Neural progenitor cell (in vitro differentiated cells): ENCODE measurements at places on chromosomes 7 and 10.

DNA sequence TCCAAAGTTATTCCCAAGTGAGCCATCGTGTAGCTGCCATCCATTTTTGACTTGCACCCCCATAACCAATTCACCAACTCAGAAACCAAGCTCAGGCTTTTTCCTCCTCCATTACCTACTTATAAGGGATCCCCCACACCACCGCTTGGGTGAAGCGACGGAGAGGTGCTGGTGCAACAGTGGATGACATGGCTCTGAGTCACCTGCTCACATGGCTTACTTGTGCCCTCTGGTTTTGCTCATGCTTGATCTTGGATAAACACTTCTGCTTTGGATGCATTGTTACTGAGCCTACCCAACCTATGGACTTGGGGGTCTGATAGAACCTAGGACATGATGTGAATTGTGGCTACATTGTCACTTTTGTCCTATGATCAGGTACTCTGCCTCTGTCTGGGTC lies 12.0 kb upstream of the AKR1B1 start:
- no peak for DNase-seq

DNA sequence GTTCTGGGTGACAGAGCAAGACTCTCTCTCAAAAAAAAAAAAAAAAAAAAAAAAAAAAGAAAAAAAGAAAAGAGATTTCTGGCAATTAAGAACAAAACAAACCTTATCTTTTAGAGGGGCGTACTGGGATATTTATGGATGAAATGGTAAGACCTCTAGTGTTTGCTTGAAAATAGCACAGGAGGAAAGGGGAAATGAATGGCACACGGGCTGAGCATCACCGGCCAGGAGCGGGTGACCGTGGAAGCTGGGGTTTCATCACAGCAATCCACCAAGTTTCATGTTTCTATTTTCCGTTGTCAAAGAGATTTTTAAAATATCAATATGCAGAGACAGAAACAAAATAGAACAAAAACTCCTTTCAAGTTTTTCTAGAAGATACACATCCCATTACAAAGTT lies 105.6 kb downstream of the SVIL start:
- DNase-seq = no peak

- no peak for DNase-seq
Observed at GRCh38 chr7:78280276-78280675, 481.7 kb downstream of the PHTF2 start.

DNA sequence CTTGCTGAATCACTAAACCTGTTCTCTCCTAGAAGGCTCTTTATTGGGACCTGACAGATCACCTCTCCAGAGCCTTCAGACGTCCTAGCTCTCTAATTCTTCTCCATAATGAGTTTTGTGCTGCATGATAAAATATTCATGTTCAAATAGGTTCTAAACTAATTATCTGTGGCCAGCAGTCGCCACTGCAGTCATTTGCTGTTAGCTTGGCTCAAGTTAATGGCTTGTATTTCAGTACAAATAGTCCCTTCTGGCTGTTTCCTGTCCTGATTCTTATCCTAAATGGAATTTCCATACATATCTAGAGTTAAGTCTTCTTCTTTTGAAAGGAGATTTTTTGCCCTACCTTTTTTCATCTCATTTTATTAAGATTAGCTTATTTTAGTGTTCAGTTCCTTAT lies 303.2 kb downstream of the EXOC4 start:
- DNase-seq = no peak

- no peak for DNase-seq
Observed at GRCh38 chr10:63724922-63725321, 203.7 kb downstream of the REEP3 start.

DNA sequence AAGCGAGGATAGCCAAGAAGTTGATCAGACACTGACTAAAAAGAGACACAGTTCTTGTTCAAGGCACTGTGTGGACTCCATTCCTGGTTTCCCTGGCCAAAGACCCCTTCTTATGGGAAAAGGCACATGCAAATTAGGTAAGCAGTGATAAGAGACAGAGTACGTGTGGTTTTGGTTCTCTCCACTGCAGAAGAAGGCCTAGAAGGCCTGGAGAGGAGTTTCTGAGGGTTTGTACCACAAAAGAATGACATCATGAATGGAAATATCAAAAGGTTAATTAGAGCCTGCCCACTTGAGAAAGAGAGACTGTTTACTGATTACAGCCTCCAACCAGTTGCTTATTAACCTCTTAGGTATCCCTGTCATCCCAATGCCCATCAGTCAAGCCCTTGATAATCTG lies 137.5 kb downstream of the ZNF365 start:
- no peak for DNase-seq

DNA sequence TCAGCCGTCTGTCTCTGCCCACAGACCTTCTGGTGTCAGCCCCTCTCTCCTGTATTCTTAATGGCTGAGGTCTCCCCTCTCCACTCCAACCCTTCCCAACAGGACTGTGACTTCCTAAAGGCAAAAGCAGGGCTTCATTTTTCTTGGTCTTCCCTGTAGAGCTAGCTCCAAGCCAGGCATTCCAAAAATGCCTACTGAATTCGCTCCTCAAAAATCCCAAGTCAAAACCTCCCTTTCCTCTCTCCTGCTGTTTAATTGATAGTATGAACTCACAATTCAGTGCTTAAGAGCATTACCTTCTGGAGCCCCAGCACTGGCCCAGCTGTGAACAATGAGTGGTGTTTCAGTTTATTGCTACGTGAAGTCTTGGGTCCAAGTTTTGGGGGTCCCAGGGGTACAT lies 628.4 kb downstream of the PARD3 start:
- DNase-seq = peak; percentile 57

DNA sequence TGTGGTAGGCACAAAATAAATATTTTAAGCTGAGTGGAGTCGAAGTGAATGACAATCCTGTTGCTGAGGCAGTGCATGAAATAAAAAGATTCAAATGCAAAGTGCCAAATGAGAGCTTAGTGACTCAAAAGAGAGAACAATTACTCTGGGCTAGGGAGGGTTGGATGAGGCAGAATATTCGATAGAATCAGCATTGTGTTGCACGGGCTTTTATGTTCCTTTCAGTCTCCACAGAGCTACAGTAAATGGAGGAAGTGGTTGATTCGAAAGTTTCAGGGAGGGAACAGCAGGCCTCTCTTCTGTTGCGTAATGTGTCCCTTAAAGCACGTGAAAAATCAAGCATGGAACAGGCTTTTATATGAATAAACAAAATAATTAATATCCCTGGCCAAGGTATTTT lies 599.3 kb upstream of the CELF2 start:
- no peak for DNase-seq

DNA sequence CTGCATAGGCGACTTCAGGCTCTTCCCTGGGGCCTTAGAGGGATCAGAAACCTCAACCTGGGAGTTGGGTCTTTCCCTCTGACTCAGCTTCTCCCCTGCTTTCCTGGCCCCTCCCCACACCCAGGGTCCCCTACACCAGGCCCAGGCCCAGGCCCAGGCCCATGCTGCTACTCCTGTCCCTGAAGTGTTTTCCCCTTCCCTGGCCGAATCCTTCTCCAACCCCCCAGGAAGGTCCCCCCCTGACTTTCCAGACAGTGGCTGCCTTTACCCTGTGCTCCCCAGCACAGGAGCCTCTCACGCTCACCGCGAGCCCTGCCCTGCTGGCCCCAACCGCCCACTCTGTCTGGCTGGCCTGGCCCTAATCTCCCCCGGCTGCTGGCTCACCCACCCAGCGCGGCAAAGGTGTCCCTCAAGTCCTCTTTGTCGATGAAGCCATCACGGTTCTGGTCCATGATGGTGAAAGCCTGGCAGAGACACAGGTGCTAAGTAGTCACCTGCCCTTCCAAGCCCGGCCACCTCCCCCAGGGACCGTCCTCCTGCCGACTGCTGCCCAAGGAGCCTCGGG lies 6.4 kb downstream of the MYL10 start:
- DNase-seq = no peak

- DNase-seq = no peak
Observed at GRCh38 chr7:33089142-33089541, 20.1 kb downstream of the RP9 start.

DNA sequence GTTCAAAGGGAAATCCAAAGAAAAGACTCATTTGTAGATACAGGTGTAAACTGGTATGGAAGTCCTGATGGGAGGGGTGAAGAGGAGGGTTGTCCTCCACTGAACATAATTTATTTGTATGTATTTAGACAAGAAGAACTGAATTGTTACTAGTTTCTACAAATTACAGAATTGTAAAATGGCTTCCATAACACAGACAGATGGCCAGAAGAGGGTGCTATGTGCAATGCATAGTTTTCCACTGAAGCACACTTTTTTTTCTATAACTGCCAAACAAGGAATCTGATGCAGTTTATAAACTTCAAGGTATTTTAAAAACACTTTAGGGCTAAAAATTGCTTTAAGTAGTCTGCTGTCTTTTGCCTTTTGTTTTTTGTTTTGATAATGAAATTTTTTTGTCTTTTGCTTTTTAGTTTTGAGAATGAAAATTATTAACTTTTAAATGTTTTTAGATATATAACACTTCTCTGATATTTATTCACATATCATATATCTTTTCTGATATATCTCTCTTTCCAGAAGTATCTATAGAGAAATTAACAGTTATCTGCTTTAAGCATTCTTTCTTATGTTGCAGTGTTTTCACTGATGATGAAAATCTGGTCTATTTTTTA lies 58.5 kb downstream of the PHYHIPL start:
- peak; percentile 60 for DNase-seq

DNA sequence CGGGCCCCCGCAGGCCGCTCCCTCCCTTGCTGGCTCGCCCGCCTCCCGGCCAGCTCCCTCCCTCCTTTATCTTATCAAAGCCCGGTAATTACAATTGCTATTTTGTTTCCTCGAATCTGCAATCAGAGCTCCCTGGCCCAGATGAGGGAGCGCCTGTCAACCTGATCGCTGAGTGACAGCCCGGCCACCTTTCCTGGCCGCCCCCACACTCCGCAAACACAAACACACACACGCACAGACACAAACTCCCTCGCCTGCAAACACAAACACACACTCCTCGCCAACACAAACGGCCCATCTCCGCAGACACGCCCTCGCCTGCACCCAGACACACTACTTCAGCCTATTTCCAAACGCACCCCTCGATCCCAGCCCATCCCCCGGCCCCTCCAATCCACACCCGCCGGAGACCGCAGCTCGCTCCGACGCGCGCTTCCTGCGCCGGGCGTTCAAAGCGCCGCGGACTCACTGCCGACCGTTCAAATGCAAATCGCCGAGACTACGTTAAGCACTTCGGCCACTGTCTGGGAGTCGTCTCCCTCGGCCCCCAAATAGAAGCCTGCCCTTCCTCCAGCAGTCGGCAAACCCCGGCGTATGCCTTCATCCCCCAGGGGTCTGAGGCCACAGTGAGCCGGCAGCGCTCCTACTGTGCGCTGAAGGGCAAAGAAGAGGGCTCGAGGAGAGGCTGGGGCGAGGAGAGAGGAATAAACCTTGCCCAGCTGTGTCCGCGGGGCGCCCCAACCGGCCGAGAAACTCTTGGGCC lies 3.0 kb upstream of the FGF8 start:
- DNase-seq = peak; percentile 91
